ENCODE measurements at places on chromosomes 5 and 9.

- DNase-seq, result no peak
These were observed 16.2 kb downstream of the STX17 start for GRCh38 chr9:99922711-99923030.

DNA sequence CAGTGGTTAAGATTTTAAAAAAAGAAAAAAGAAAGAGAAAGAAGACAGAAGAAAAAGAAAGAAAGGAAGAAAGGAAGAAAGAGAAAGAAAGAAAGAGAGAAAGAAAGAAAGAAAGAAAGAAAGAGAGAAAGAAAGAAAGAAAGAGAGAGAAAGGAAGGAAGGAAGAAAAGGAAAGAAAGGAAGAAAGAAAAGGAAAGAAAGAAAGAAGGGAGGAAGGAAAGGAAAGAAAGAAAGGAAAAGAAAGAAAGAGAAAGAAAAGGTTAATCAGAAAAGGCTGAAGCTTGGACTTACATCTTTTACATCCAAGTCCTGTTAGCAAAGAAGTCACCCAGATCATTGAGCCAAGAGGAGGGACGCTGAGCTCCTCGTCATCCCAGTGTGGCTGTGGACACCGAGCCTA is 70.0 kb downstream of the IRX2 start:
- DNase-seq, result no peak

DNA sequence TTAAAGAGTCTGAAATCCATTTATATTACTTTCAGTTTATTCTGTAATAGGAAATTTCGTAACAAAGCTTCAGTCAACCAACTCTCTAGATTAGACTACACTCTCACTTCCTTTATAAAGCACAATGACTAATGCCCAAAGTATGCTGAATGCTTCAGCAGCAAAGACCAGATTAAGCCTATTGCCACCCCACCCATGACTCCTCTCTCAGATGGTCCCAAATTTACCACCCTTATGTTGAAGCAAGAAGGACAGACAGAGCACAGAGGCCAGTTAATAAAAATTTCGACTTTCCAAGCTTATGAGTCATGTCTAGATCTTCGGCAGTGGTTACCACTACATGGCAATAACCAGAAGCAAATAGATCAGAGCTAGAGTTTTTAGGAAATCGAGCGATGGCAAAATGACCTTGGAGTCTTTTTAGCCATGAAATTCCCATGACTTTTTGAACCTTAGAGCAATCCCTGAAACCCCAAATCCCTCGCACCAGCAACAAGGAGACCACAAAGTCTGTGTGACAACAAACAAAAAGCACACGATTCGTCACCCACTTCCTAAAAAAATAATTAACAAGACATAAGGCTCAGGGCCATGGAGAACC is 287.8 kb upstream of the RASA1 start:
- DNase-seq, result peak; percentile 64

DNA sequence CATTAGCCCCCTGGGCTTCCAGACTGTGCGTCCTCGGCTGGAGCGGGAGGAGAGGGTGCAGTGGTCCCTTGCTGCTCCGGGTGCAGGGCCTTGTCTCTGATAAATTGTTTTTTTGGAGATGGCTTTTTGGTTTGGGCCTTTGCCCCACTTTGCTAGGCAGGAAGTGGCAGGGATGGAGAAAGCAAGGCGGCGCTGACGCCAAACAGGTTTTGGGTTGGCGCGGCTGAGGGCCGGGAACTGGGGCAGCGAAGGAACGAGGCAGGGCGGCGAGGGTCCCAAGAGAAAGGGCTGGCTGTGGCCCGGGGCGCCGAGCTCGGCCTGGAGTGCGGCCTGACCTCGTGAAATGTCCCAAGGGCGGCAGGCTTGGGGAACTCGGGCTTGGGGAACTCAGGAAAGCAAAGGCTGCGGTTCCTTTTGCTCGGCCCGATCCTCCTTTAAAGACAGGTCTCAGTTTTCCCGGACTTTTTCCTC is 4.1 kb downstream of the LHX2 start:
- no peak for DNase-seq

All from GF-D8 (cell line).